ENCODE measurements at places on chromosomes 7 and 10.

- DNase-seq, result no peak
Measured at GRCh38 chr10:97683556-97684367, 3.3 kb downstream of the AVPI1 start.

- DNase-seq, result no peak
Measured at GRCh38 chr10:50648089-50648934, 24.6 kb upstream of the SGMS1 start.

DNA sequence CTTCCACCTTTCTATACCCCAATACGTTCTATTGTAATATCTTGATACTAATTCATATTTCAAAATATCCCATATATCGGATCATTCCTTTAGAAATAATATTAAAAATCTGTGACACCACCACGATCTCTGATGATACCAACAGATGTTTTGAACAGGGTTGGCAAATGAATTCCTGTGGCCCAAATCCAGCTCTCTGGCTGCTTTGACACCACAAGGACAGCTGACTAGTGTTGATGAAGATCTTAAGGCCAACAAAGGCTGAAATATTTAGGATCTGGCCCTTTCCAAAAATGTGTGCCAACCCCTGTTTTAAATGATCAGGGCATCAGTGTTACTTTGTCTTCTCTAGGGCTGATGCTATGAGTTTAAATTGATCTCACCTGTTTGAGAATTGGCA lies 380.7 kb upstream of the PFKP start:
- DNase-seq, result no peak

DNA sequence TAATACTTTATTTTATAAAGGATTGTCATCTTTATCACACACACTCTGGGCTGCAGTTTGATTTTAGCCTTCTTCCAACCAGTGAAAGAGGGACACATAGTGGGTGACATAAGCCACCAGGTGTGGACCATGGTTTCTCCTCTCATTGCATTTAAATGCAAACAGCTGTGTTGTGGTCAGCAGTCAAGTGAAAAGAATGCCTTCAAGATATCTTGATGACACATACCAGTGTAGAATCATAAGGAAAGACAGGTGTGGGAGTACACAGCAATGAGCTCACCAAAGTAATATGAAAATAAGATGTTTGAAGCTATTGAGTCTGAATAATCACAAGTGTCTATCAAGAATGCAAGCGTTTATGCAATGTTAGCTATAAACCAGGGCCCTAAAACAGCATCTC lies 580.0 kb downstream of the XPNPEP1 start:
- DNase-seq, result no peak

GRCh38 chr7:130488392-130489139 lies 3.3 kb upstream of the MEST start:
- no peak for DNase-seq

- no peak for DNase-seq
Measured at GRCh38 chr7:64893401-64893800, 9.7 kb upstream of the ZNF273 start.

All from esophagus squamous epithelium (tissue), 5 donors.